ENCODE measurements at places on chromosomes 4 and X. TPM values are rescaled to one million over a fixed set of nuclear protein-coding genes. Genes with fewer than 3 reads are reported as not detected.

Gene FOXR2
- not detected for total RNA-seq

Gene STAP1
- 15.6 TPM for total RNA-seq

Gene TMEM47
- total RNA-seq, result not detected

Gene MEPE
- total RNA-seq, result not detected

Gene XAGE1B
- not detected for total RNA-seq

Gene PABPC1L2B
- total RNA-seq, result not detected

Gene CDKL2
- not detected for total RNA-seq

- no peaks in the 10 kb centered on the region for H3K27me3 ChIP-seq
- no peak overlapping the region for H3K27ac ChIP-seq
- H3K36me3 ChIP-seq, result no peaks in the 10 kb centered on the region
- H3K4me1 ChIP-seq, result no peaks in the 10 kb centered on the region
- no peak for DNase-seq
Observed at GRCh38 chrX:151816934-151817333, 82.4 kb downstream of the CNGA2 start.

DNA sequence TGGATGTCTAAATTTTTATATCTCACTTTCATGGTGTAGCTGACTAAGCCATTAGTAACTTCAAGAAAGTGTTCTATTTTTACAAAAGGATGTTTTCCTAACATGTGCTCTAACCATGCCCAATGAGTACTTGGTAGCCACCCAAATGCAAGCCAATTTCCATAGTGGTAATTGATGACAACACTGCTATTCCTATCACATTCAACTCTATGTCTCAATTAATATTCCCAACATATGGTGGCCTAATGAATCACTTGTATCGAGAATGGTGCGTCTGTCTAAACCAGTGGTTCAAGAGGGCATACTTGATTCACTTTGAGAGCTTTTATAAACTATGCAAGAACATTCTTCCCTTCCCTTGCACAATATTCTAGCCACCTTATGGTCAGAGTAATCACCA lies 112.9 kb upstream of the GPRIN3 start:
- DNase-seq, result no peak
- no peak overlapping the region for H3K27ac ChIP-seq
- no peaks in the 10 kb centered on the region for H3K36me3 ChIP-seq
- no peak overlapping the region for H3K4me3 ChIP-seq
- H3K4me1 ChIP-seq, result no peaks in the 10 kb centered on the region

- peak overlapping the region; percentile 79 for H3K4me3 ChIP-seq
- H3K36me3 ChIP-seq, result peaks cover 72% of the 10 kb centered on the region
- DNase-seq, result peak; percentile 73
- H3K4me1 ChIP-seq, result peaks cover 75% of the 10 kb centered on the region
- peak overlapping the region; percentile 89 for H3K27ac ChIP-seq
- no peaks in the 10 kb centered on the region for H3K27me3 ChIP-seq
Observed at GRCh38 chr4:40244606-40245005, 47.8 kb downstream of the RHOH start.

DNA sequence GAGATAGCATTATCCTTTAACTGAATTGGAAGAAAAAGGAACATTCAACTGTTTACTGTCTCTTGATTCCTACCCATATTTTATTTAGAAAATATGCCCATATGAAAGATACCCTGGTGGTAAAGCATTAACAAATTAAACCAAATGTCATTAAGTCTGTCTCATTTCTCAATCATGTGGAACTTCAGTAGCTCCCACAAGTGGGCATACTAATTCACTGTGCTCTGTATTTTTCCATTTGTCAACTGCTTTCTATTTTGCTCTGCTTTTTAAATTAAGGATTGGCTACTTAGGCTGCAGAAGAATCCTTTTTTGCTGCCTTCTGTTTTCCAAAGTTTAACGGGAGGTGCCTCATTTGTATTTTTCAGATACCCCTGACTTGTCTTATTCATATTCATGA lies 77.2 kb downstream of the DDIT4L start:
- no peak overlapping the region for H3K4me3 ChIP-seq
- no peak for DNase-seq
- H3K27me3 ChIP-seq, result peaks cover 2% of the 10 kb centered on the region
- H3K4me1 ChIP-seq, result peaks cover 10% of the 10 kb centered on the region
- no peak overlapping the region for H3K27ac ChIP-seq

- DNase-seq, result no peak
- H3K4me1 ChIP-seq, result no peaks in the 10 kb centered on the region
- no peak overlapping the region for H3K4me3 ChIP-seq
- H3K27me3 ChIP-seq, result no peaks in the 10 kb centered on the region
Observed at GRCh38 chr4:155877971-155878370, 11.9 kb upstream of the ASIC5 start.

- no peaks in the 10 kb centered on the region for H3K4me1 ChIP-seq
- no peak overlapping the region for H3K27ac ChIP-seq
- H3K27me3 ChIP-seq, result no peaks in the 10 kb centered on the region
- H3K4me3 ChIP-seq, result no peak overlapping the region
- no peak for DNase-seq
Observed at GRCh38 chrX:28693101-28693500, 105.9 kb downstream of the IL1RAPL1 start.

GRCh38 chrX:136825771-136826170 lies 45.0 kb upstream of the ARHGEF6 start:
- H3K4me3 ChIP-seq, result no peak overlapping the region
- DNase-seq, result no peak
- H3K36me3 ChIP-seq, result peaks cover 9% of the 10 kb centered on the region
- H3K27ac ChIP-seq, result no peak overlapping the region
- no peaks in the 10 kb centered on the region for H3K4me1 ChIP-seq
- no peaks in the 10 kb centered on the region for H3K27me3 ChIP-seq

DNA sequence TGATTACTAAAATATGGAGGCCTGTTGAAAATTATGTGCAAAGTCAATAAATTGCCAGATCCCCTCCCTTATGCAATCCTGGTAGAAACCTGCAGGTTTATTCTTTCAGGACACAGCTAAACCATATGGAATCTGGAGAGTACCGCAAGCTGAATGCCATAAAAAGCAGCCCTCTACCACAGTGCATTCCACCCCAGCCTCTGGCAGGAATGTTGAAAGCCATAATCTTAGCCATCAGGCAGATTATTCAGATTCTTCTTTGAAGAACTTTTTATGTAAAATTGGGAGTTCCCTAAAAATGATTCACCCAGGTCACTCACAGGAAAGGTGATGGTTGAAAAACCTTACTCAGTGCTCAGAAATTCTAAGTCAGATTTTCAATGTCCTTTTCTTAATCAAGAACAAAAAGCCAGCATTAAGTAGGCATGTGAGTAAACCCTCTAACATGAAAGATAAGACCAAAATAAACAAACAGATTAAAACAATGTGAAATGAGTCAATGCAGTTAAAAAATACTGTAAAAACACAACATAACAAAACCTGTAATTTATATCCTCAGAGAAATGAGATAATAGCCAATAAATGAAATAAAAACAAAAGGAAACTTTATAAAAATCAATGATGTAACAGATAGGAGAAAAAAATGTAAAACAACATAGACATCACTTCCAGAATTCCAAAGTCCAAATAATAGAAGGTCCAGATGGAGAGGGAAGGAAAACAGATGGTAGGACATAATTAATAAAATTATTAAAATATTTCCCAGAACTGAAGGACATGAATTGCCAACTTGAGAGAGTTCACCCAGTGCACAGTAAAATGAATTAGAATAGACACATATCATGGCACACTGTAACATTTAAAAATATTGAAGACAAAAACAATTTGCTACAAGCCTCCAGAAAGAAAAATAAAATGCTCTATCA lies 226.9 kb downstream of the FSTL5 start:
- DNase-seq, result no peak
- H3K36me3 ChIP-seq, result no peaks in the 10 kb centered on the region
- H3K27ac ChIP-seq, result no peak overlapping the region
- H3K27me3 ChIP-seq, result no peaks in the 10 kb centered on the region
- H3K4me3 ChIP-seq, result no peak overlapping the region

- peak overlapping the region; percentile 21 for H3K4me3 ChIP-seq
Observed at GRCh38 chr4:184318852-184319251, 101.2 kb upstream of the ENPP6 start.

DNA sequence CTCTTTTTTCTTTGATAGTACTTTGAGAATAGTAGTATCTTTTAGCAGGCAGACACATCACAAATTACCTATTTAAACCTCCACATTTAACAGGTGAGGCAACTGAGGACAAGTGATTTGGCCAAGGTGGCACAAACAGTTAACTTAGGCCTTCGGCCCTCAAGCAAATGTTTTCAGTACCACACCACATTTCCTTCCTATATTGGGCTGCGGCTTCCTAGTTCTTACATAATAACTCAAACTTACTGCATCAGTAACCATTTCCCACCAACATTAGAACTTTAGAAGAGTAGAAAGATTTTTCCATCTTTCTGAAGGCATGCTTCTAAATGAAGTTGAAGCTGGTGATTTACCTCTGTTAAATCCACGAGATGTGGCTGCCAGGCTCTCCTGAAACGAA lies 63.2 kb upstream of the SLC4A4 start:
- no peaks in the 10 kb centered on the region for H3K36me3 ChIP-seq
- H3K27me3 ChIP-seq, result peaks cover 3% of the 10 kb centered on the region

GRCh38 chr4:146283758-146284651 lies 69.7 kb downstream of the REELD1 start:
- H3K27ac ChIP-seq, result no peak overlapping the region
- H3K36me3 ChIP-seq, result peaks cover 1% of the 10 kb centered on the region
- no peak overlapping the region for H3K4me3 ChIP-seq
- H3K27me3 ChIP-seq, result no peaks in the 10 kb centered on the region
- DNase-seq, result no peak

GRCh38 chrX:149007423-149007822 lies 497.7 kb downstream of the IDS start:
- no peaks in the 10 kb centered on the region for H3K36me3 ChIP-seq
- no peaks in the 10 kb centered on the region for H3K27me3 ChIP-seq
- H3K4me1 ChIP-seq, result no peaks in the 10 kb centered on the region
- DNase-seq, result no peak
- H3K27ac ChIP-seq, result no peak overlapping the region
- H3K4me3 ChIP-seq, result no peak overlapping the region

GRCh38 chr4:130131536-130131935 lies 1035.6 kb downstream of the C4orf33 start:
- no peaks in the 10 kb centered on the region for H3K27me3 ChIP-seq
- no peaks in the 10 kb centered on the region for H3K36me3 ChIP-seq
- DNase-seq, result no peak
- H3K4me3 ChIP-seq, result no peak overlapping the region
- no peaks in the 10 kb centered on the region for H3K4me1 ChIP-seq

DNA sequence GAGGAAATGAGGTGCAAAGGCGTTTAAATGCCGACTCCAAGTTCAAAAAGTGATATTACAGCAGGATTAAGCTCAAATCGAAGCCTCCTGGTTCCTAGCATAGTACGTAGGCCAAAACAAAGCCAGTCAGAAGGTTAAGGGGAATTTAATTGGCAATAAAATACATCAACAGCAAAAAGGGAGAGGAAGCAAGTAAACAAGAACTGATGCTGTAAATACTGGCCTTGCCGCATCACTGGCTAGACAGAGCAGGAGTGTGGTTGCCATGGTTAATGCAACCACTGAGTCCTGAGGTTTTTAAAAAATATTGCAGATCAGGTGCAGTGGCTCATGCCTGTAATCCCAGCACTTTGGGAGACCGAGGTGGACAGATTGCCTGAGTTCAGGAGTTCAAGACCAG lies 63.2 kb upstream of the FBXW7 start:
- H3K36me3 ChIP-seq, result no peaks in the 10 kb centered on the region
- DNase-seq, result no peak
- no peak overlapping the region for H3K27ac ChIP-seq
- peaks cover 2% of the 10 kb centered on the region for H3K27me3 ChIP-seq
- H3K4me1 ChIP-seq, result no peaks in the 10 kb centered on the region

GRCh38 chr4:174340714-174341113 lies 57.0 kb downstream of the CEP44 start:
- no peaks in the 10 kb centered on the region for H3K36me3 ChIP-seq
- H3K4me1 ChIP-seq, result no peaks in the 10 kb centered on the region
- H3K4me3 ChIP-seq, result no peak overlapping the region
- peaks cover 12% of the 10 kb centered on the region for H3K27me3 ChIP-seq
- no peak overlapping the region for H3K27ac ChIP-seq

GRCh38 chrX:24676403-24677024 lies 17.2 kb upstream of the POLA1 start:
- H3K27me3 ChIP-seq, result peaks cover 4% of the 10 kb centered on the region
- no peaks in the 10 kb centered on the region for H3K36me3 ChIP-seq
- no peaks in the 10 kb centered on the region for H3K4me1 ChIP-seq
- peak; percentile 55 for DNase-seq
- H3K4me3 ChIP-seq, result no peak overlapping the region

- H3K4me1 ChIP-seq, result no peaks in the 10 kb centered on the region
- H3K27ac ChIP-seq, result no peak overlapping the region
- no peaks in the 10 kb centered on the region for H3K27me3 ChIP-seq
- no peak overlapping the region for H3K4me3 ChIP-seq
- DNase-seq, result no peak
- H3K36me3 ChIP-seq, result no peaks in the 10 kb centered on the region
Observed at GRCh38 chrX:11321986-11322385, 28.8 kb downstream of the AMELX start.

- DNase-seq, result no peak
- H3K36me3 ChIP-seq, result peaks cover 60% of the 10 kb centered on the region
- H3K27ac ChIP-seq, result no peak overlapping the region
- H3K27me3 ChIP-seq, result no peaks in the 10 kb centered on the region
- peaks cover 32% of the 10 kb centered on the region for H3K4me1 ChIP-seq
Observed at GRCh38 chrX:21993265-21993664, 38.9 kb upstream of the PHEX start.

- peaks cover 12% of the 10 kb centered on the region for H3K27me3 ChIP-seq
- peaks cover 25% of the 10 kb centered on the region for H3K36me3 ChIP-seq
- H3K4me1 ChIP-seq, result peaks cover 34% of the 10 kb centered on the region
- DNase-seq, result no peak
Observed at GRCh38 chrX:12790885-12791256, 341 bp upstream of the PRPS2 start.

- no peak overlapping the region for H3K27ac ChIP-seq
- H3K4me3 ChIP-seq, result no peak overlapping the region
- DNase-seq, result no peak
- no peaks in the 10 kb centered on the region for H3K4me1 ChIP-seq
Observed at GRCh38 chr4:113919145-113919544, 60.3 kb downstream of the ARSJ start.

GRCh38 chr4:146927695-146928094 lies 18.0 kb downstream of the TTC29 start:
- H3K4me3 ChIP-seq, result no peak overlapping the region
- H3K4me1 ChIP-seq, result no peaks in the 10 kb centered on the region
- H3K36me3 ChIP-seq, result no peaks in the 10 kb centered on the region

GRCh38 chr4:10608501-10609219 lies 75.9 kb downstream of the CLNK start:
- DNase-seq, result no peak
- no peaks in the 10 kb centered on the region for H3K36me3 ChIP-seq
- H3K27me3 ChIP-seq, result no peaks in the 10 kb centered on the region
